Stimulated activated CD4-positive, alpha-beta T cell treated with anti-CD3 and anti-CD28 coated beads, Interleukin-1b, Interleukin-23, amount 100 ng/mL, for 24 hours (primary cell): ENCODE measurements at places on chromosomes 16 and 17.

- DNase-seq = no peak
Measured at GRCh38 chr17:13601322-13601775, 380 bp downstream of the HS3ST3A1 start.

GRCh38 chr17:29573871-29574731, 5.6 kb downstream of the TP53I13 start:
- DNase-seq = no peak

GRCh38 chr17:38730526-38731379, 612 bp downstream of the CISD3 start:
- no peak for DNase-seq

DNA sequence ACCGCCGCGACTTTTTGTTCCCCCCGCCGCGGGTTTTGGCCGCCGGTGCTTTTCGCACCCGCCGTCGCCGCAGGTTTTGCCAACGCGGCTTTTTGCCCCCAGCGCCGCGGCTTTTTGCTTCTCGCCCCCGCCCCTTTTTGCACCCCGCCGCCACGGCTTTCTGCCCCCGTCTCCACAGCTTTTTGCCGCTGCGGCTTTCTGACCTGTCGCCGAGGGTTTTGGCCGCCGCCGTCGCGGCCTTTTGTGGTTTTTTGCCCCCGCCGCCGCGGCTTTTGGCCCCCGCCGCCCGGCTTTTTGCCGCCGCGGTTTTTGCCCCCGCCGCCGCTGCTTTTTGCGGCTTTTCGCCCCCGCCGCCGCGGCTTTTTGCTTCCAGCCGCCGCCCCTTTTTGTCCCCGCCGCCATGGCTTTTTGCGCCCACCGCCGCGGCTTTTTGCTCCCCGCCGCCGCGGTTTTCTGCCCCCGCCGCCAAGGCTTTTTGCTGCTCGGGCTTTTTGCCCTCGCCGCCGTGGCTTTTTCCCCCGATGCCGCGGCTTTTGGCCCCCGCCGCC, 151.1 kb downstream of the KCNJ18 start:
- no peak for DNase-seq

DNA sequence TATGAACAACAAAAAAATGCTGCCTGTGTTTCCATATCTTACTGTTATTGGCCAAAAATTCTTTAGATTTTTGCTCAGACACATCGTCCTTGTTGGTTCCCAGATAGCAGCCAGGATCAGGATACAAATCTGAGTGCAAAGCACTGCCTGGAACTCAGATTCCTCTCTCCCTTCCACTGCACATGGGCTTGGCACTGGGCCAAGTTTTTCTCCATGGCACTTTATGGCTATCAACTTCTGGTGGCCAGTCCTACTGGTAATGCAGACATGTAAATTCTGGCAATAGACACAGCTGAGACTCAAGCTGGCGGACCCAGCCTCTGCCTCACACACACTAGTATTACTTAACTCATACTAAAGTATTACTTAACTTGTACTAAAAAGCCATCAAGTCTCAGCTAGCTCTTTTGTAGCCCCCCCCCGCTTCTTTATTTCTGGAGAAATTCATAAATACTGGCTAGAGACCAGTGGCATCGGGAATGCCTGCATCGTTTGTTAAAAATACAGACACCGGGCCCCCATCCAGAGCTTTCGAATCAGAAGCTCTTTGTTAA, 181.2 kb upstream of the COX10 start:
- DNase-seq = no peak

GRCh38 chr17:9238340-9239245, 217.3 kb downstream of the NTN1 start:
- no peak for DNase-seq
